CMK (cell line): ENCODE measurements at places on chromosomes 5 and 9.

DNA sequence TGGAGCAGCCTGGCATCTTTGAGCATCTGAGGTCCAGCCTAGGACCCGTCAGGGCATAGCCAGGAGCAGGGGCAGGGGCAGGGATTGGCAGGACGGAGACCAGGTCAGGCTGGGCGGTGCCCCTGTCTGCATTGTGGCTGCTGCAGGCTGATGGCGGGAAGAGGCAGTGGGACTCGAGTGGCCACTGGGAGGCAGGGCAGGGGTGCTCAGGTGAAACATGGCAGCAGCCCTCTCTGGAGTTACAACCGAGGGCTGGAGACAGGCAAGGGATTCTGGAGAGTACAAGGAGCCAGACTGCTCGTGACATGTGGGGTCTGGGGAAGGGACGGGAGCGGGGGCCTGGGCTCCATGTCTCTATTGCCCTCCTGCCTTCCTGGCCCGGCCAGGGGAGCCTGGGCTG is 97.4 kb upstream of the RAPGEF1 start:
- no peak for DNase-seq

DNA sequence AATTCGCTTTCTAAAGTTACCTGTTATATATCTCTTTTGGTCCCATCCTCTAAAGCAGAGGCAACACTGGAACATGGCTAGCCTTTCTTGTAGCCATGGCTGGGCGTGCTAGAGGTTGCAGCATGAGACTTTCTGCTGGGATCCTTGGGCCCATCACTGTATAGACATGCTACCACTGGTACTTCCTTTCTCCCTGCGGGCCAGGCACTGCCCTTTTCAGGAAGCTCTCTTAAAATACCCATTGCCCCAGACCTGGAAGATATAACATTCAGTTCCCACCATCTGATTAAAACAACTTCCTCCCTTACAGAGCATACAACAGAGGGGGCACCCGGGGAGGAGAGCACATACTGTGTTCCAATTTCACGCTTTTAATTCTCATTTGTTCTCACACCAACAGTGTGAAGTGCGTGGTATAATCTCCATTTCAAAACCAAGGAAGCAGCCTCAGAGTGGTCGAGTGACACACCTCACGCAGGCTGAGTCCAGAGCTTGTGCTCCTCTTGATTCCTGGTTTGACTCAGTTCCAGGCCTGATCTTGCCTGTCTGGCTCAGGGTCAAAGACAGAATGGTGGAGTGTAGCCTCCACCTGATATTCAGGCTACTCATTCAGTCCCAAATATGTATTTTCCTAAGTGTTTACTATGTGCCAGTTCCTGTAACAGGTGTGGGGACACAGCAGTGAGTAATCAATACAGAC is 22.6 kb downstream of the PTGS1 start:
- no peak for DNase-seq

DNA sequence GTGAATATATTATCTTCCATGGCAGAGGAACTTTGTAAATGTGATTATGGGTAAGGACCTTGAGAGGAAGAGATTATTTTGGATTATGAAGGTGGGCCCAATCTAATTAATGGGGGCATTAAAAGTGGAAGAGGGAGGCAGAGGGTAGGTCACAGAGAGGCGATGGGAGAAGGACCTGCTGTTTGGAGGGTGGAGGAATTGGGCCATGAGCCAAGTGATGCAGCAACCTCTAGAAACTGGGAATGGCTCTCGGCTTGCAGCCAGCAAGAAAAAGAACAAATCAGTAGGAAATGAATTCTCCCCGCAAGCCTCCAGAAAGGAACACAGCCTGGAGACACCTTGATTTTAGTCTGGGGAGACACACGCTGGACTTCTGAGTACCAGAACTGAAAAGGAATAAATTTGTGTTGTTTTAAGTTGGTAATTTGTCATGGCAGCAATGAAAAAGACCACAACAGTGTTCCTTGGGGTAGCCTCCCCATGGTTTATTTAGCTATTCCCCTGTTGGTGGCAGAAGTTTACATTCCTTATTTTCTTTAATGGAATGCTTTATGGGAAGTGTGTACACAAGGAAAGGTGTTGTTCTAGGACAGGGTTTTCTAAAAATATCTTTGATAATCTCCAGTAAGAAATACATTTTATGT is 103.6 kb downstream of the HSPA4 start:
- DNase-seq = no peak

GRCh38 chr5:86885489-86886230 is 267.9 kb downstream of the COX7C start:
- peak; percentile 11 for DNase-seq

DNA sequence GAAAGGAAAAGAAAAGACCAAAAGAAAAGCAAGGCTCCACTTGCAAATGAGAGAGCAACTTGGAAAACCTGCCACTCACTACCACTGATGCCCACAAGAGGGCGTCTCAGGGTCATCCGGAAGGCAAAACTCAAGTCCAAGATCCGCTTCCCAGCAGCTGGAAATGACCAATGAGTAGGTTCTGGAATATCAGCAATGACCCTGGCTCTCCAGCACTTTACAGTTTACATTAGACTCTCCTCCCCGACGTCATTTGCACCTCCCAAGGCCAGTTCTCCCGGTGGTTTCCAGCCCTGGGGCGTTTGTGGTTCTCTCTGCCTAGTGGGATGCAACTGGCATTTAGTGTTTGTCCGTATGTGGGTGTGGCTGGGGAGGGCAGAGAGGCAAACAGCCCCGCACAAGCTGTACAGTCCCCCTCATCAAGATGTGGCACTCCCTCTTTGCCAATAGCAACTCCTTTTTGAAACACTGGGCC is 193.8 kb upstream of the ZNF618 start:
- DNase-seq = peak; percentile 43

DNA sequence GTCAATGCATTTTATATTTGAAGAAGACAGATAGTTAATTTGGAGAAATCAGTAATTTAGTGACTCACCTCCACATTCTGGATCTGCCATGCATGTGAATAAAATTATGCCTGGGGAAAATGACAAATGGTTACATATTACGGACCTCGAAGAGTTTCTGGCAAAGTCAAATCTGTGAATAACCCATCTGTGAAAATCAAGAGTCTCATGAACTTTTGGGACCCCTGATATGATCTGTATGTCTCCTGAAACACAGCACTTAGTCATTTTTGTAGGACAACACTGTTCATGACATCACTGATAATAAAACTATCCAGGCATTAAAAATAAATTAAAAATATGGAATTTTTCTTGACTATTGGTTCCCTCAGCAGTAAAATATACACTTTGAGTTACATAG is 584.5 kb downstream of the TLE4 start:
- DNase-seq = no peak

DNA sequence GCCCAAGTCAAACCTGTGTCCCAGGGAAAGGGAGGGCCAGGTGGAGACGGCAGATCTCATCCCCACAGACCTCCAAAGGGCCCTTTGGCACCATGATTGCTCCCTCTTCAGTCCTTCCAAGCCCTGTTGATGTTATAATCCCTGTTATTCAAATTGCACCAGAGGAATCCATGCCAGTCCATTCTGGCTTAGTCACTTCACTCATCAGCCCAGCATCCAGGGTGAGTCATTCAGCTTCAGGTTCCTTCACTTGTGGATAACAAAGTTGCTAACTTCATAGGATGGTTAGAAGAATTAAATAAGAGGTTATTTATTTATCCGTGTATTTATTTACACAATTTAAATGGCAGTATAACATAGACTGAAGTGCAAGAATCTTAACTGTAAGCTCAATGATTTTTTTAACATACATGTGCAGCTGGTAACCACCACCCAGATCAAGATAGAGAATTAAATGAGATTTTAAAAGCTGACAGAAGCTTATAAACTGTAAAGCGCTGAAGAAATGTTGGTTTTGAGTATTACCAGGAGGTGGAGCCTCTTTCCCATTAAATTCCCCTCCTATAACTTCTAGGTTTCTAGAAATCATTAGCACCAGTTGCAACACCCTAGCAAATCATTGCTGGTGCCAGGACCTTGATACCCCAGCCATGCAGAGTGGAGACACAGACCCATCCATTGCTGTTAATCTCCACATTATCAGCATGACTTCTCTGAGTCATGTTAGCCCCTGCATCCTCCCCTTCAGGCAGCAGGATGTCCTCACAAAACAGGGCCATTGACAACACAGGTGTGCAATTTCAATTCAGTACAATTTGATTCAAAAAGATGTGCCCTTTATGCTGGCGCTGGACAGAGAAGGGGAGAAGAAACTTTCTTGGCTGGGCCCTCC is 77.4 kb downstream of the SEC61B start:
- DNase-seq = no peak

- no peak for DNase-seq
These were observed 35.1 kb downstream of the BASP1 start for GRCh38 chr5:17252543-17252942.

GRCh38 chr5:109089191-109089590 is 320.6 kb downstream of the PJA2 start:
- no peak for DNase-seq

GRCh38 chr5:180494510-180495181 is 467 bp downstream of the CNOT6 start:
- no peak for DNase-seq

GRCh38 chr5:112119969-112120368 is 299.1 kb downstream of the EPB41L4A start:
- no peak for DNase-seq

DNA sequence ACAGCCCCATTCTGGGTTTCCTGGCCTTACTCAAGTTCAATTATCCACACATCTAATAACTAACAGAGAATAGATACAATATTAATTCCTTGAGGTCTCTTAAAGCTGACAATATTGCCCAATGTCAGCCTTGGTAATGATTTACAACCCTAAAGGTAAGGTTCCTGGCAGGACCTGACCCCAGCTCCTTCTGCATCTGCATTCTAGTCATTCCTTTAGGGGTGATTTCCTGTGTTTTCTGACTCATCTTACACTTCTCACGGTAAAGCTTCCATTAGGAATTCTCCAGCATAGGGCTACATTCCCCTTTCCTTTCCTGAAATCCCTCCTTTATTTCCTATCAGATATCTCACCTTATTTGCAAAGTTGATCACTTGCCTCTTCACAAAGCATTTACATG is 9.3 kb downstream of the HAVCR1 start:
- DNase-seq = no peak

GRCh38 chr5:33725806-33726205 is 166.0 kb downstream of the ADAMTS12 start:
- no peak for DNase-seq
